ENCODE measurements at places on chromosomes 13 and 19.

DNA sequence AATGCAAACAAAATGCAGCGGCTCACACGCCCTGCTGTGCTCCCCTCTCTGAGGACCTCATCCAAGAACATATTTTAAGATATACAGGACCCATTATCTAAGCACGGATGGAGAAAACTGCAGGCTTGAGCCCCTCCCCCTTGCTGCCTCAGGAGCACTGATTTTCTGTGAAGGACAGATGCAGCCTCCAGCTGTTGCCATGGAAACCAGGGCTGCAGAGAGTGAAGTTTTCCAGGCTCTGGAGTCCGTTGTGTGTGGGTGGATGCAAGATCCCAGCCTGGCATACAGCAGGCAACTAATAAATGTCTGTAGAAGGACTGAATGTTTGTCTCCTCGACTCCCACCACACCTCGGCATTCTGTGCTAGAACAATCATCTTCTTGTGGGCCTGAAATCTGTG, 105.6 kb upstream of the PEG3 start:
- no peak for DNase-seq

DNA sequence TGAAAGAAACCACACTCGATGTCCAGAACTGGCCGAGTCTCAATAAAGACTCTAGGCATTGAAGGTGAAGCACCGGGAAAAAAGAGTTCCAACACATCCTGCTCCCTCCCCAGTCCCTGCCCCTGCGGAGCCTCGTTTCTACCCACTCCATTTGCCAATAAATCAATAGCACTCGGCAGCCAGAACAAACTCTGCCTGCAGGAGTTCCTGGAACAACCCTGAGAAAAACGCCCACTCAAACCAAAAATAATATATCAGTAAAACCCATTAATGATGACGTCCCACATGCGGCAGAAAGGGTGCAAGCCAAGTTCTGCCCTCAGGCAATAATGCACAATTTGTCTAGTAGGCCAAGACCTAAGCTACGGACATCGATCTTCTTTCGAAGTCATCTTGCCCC, 41.0 kb downstream of the PDCD5 start:
- DNase-seq: no peak

GRCh38 chr19:56933014-56933705, 92.6 kb upstream of the PEG3 start:
- no peak for DNase-seq

GRCh38 chr13:90623318-90624011, 724.0 kb upstream of the MIR17HG start:
- DNase-seq: no peak

DNA sequence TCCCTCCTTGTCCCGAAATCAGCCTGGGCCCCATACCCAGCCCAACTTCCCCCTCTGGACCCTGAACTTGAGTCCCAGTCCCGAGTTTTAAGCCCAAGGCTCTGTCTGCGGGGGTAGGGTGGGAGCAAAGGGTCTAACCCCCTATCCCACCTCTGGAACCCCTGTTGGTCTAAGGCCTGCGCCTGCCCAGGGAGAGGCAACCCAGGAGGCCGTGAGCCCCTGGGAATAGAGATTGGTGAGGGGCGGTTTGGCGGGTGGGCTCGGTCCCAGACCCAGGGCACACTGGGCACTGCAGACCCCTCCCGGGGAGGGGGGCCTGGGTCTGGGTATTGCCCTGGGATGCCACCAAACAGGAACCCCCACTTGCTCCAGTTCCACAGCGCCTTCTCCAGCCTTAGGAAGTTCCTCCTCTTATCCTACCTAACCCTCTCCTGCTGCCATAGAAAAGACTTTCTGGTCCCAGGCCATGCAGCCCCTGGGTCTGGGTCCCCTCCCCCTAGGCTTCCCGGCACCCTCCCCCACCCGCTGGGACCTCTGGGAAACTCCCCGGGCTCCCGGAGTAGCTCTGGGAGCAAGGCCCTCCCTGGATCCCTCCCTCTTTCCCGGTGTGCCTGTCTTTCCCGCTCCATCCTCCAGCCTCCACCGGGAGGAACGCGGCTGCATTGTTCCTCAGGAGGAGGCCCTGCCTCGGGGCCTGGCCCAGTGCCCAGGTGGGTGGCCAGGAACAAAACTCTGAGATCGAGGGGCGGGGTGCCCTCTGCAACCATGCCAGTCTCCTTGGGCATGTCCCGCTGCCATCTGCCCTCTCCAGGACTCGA, 33.6 kb upstream of the NANOS3 start:
- no peak for DNase-seq

DNA sequence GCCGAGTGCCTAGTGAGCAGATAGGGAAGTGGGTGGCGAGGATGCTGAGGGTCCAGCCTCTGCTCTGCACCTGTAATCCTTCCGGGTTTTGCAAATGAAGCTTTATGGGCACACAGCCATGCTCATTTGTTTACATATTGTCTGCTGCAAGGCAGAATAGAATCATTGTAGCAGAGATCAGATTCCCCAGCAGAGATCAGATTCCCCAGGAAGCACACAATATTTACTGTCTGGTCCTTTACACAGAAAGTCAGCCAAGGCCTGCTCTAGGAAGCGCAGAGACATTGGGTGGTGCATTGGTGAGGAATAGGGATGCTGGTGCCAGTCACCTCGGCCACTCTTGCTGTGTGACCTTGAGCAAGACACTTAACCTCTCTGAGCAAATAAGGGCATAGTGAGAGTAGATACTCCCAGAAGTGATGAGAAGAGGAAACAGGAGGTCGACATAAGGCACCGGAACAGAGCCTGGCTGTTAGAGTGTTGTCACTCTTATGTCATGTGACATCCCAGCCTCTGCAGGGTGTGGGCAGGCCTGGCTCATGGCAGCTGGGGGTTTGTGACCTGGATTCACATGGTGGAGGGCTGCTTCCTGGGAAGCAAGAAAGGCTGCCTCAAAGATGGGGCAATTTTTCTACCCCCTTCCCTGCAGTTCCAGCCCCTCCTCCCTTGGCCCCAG, 25.6 kb downstream of the CARM1 start:
- DNase-seq: no peak

DNA sequence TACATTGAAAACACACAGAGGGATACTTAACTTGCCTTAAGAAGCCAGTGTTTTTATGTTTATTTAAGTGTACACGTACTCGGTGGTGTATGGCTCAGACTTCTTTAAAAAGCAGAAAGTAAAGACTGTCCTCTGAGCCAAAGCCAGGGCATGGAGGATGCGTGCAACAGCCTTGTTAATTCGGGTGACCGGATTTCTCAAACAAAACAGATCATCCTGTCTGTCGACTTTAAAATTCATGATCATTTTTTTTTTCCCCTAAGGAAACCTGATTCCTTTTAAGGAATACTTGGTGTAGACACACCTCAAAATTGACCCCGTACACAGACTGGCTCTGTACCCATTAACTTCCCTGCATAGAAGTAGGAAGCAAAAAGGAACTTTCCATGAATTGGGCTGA, 124.7 kb upstream of the RNF113B start:
- no peak for DNase-seq

GRCh38 chr13:111552891-111553655, 232.6 kb downstream of the TEX29 start:
- no peak for DNase-seq

GRCh38 chr19:39248806-39249205, at the start of gene IFNL4:
TSS of gene IFNL4 (minus strand) at chr19:39248856.
- no peak for DNase-seq

- no peak for DNase-seq
Observed at GRCh38 chr13:30382836-30383525, 39.3 kb upstream of the UBE2L5 start.

- no peak for DNase-seq
Observed at GRCh38 chr19:41330481-41330880, 20.5 kb downstream of the CCDC97 start.

All from GM12864 (cell line).